ENCODE measurements at places on chromosomes 3 and 15.

- no peak for DNase-seq
Observed at GRCh38 chr15:92902737-92903593, 2.8 kb downstream of the CHD2 start.

DNA sequence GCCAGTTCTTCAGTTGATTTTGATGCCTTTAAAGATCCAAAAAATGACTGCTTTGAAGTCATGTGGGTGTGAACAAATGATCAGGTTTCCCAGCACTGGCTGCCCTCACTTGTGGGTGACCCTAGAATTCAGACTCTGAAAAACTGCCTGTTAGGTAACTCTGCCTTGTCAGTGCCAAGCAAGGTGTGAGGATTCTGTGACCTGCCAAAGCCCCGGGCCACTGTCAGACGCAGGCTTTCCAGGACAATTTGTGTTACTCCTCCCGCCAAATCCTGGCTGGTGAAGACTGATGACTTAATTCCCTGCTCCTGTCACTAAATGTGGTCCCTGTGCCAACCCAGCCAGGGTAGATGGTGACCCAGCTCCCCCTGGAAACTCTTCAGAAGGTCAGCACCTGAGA is 99.2 kb upstream of the PSMD6 start:
- no peak for DNase-seq

- DNase-seq, result no peak
Observed at GRCh38 chr15:68057034-68057433, 2.9 kb downstream of the PIAS1 start.

- no peak for DNase-seq
Observed at GRCh38 chr3:122078235-122078935, 23.2 kb downstream of the CD86 start.

DNA sequence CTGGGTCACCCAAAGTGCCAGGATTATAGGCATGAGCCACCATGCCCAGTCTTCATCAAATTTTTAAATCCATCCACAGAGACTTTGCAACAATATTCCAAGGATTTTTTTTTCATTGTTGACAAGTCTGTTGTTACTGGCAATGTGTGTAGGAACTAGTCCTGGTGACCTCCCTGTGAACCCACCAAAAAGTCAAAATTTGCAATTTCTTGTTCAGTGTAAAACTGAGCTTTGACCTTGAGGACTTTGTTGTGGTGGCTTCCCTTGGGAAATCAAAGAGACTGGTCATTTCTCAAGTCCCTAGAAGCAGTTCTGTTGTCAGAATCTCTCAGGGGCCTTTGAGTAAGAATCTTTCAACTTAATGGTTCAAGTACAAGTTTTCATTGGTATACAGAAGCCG is 36.9 kb upstream of the COL8A1 start:
- DNase-seq, result no peak

DNA sequence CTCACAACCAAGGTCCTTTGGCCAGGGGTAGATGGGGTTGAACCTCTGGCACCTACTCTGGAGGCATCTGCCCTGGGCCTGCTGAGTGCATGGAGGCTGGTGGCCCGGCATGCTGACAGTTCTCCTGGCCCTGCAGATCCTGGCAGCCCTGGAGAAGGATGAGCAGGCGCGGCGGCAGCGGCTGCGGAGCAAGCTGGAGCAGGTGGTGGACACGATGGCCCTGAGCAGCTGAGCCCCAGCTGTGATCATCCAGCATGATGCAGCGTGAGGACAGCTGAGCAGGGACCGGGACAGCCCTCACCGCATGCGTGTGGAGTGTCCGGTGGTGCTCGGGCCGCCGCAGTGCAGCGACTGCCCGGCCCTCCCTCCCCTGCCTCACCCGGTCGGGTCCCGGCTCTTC is 50.9 kb downstream of the PLXNA1 start:
- DNase-seq, result no peak

- no peak for DNase-seq
Observed at GRCh38 chr3:42117175-42118008, 26.2 kb downstream of the TRAK1 start.

DNA sequence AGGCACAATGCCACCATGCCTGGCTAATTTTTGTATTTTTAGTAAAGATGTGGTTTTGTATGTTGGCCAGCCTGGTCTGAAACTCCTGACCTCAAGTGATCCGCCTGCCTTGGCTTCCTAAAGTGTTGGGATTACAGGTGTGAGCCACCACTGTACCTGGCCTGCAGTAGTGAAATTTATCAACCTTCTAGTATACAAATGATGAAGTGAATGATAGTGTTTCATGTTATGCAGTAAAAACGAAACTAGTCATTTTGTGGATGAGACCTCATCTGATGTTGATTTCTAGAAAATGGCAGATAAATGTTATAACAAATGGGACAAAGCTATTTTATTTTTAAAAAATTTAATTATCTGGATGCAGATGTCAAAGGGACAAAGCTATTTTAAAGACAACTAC is 32.9 kb downstream of the NXPE3 start:
- DNase-seq, result no peak

DNA sequence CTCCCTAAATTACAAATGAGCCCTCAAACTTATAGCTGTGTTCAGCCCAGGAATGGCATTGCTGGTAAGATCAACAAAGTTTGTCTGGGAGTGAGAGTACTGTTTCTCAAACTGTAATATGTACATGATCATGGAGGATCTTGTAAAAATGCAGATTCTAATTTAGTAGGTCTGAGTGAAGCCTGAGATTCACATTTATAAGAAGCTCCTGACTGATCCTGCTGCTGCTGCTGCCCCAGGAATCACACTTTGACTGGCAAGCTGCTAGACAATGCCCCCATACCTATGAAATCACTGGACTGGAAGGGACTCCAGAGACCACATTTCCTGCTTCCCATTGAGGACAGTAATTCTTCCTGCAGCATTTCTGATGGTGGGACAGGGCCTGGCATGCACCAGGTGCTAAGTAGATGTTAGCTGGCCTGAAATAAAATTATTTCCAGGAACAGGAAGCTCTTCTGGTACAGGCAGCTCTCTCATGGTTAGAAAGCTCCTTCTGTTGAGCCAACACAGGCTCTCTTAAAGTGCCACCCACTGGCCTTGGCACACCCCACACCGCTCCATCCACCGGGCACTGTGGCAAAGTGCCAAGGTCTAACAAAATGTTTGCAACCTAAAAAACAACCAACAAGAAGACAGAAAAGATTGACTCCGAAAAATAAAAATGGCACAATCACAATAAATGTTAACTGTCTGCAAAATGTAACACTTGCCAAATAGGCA is 36.7 kb upstream of the ZNF710 start:
- DNase-seq, result no peak

Measured in CD14-positive monocyte (primary cell).